ENCODE measurements at places on chromosomes 2 and 18.

GRCh38 chr18:51862051-51862715 lies 477.8 kb upstream of the DCC start:
- DNase-seq: no peak

- peak; percentile 8 for DNase-seq
Observed at GRCh38 chr18:57107140-57107832, 39.6 kb upstream of the BOD1L2 start.

DNA sequence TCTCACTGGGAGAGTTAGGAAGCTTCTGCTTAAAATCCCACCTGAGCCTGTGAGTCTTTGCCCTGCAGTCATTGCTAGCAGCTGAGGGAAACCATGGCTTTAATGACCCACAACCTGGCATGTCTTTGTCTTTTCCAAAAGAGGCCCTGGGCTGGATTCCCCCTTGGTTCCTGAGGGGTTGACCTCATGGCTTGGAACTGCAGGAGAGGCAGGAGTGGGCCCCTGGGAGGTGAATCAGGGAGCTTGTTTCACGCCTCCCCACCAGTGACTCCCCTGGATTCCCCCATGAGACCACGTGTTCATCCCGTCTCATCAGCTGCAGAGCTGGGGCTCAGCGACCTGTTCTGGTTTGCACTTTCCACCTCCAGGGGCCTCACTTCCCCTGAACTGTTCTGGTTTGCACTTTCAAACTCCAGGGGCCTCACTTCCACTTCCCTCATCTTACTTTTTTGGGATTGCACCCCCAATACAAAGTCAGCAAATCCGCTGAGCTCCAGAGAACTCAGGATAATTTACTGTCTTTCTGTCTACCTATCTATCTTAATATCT lies 58.5 kb upstream of the TMEM18 start:
- DNase-seq: no peak

DNA sequence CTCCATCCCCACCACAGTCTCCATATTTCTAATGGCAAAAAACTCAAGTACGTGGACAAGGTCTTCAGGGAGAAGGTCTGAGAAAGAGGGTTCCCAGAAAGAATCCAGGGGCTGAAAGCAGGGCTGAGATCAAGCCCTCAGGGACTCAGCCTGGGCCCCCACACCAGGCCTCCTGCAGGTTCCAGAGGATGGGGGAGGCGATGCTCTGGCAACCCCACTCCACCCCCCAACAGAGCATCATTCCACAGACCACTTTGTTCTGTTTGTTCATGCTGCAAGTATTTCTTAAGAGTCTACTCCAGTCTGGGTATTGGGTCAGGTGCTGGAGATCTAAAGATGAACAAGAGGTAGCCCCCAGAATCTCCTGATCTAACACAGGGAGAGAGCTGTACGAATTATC lies 32.2 kb downstream of the ZBTB7C start:
- no peak for DNase-seq

GRCh38 chr2:72835403-72835802 lies 9.6 kb upstream of the EXOC6B start:
- DNase-seq: no peak

- no peak for DNase-seq
Observed at GRCh38 chr2:8496079-8496478, 185.8 kb upstream of the ID2 start.

- DNase-seq: no peak
Observed at GRCh38 chr2:127829845-127830246, 18.9 kb upstream of the WDR33 start.

All from amniotic epithelial cell (primary cell).